ENCODE measurements at places on chromosomes 12 and 14.
A peak's percentile ranks its signal among the peaks of the same experiment; 100 is the strongest.

GRCh38 chr12:52123487-52124186 lies 44.1 kb downstream of the SMIM41 start:
- DNase-seq: no peak

DNA sequence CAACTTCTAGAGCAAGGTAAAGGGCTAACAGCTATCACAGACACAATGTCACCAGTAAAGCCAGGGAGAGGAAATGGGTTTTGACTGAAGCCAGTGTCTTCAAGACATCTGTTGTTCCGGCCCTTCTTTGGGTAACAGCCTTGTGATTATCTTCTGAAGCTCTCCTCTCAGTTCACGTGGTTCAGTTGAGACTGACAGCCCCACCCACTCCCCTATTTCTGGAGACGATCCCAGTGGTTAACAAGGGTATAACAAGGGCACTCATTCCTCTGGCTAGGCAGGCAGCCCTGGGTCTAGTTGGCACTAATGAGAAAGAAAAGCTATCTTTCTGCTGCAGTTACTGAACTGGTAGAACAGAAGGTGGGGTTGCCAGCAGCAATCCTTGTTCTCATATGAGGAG lies 6.9 kb downstream of the GNPTAB start:
- peak; percentile 93 for DNase-seq

- DNase-seq: no peak
Measured at GRCh38 chr12:19220852-19221466, 91.4 kb downstream of the PLEKHA5 start.

DNA sequence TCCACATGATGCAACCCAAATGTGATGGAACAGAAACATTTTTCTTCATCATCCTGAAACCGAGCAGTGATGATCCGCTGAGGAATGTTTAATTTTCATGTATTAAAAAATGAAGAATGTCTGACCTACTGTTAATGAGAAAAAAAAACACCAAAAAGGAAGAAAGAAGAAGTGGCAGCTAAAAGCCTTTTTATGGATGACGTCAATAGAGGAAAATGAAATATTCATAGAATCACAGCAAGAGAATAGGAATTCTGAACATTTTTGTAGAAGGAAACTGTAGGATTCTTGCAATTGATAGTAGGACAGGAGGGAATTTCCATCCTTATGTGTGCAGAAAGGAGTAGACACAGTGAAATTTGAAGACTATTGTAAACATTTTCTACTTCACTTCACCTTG lies 112.9 kb downstream of the PRKCH start:
- no peak for DNase-seq

GRCh38 chr12:5390174-5390799 lies 41.6 kb upstream of the NTF3 start:
- no peak for DNase-seq

GRCh38 chr12:117069101-117069797 lies 30.0 kb downstream of the TESC start:
- DNase-seq: no peak

GRCh38 chr14:54700717-54701116 lies 133.8 kb downstream of the SAMD4A start:
- DNase-seq: no peak

- no peak for DNase-seq
Measured at GRCh38 chr14:68978172-68978911, 760 bp downstream of the ACTN1 start.

Measured in pons (tissue), 1 donor.